Fibroblast of upper back skin (primary cell): ENCODE measurements at places on chromosomes 16 and 17.

DNA sequence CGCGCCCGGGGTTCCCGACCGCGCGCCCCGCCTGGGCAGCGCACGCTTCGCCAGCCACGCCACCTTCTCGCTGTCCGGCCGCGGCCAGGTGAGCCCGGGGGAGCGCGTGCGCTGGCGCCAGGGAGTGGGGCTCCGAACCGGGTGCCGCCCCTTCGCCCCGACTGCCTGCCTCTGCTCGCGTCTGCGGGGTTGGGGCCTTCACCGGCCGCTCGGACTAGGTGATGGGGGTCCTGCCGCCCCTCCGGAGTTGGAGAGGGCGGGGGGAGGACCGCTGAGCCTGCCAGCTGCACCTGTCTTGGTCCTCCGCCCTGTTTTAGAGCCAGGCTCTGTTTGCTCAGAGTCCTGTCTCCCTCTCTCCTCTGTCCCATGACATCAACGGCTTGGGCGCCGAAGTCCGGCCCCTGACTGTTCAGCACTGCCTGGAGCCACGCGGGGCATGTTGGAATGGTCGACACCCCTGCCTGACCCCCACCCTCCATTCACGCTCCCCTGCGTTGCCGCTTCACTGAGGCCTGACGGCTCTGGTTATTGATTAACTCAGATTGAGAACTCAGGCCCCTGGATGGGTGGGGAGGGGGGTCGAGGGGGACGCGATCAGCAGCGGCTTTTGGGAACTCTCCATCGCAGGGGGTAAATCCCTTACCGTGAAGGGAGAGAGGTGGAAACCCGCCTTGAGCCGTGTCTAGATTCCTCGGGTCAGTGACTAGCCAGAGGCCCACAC lies 748 bp downstream of the SMTNL2 start:
- no peak for DNase-seq

- no peak for DNase-seq
These were observed 8.4 kb upstream of the SREBF1 start for GRCh38 chr17:17845046-17845775.

DNA sequence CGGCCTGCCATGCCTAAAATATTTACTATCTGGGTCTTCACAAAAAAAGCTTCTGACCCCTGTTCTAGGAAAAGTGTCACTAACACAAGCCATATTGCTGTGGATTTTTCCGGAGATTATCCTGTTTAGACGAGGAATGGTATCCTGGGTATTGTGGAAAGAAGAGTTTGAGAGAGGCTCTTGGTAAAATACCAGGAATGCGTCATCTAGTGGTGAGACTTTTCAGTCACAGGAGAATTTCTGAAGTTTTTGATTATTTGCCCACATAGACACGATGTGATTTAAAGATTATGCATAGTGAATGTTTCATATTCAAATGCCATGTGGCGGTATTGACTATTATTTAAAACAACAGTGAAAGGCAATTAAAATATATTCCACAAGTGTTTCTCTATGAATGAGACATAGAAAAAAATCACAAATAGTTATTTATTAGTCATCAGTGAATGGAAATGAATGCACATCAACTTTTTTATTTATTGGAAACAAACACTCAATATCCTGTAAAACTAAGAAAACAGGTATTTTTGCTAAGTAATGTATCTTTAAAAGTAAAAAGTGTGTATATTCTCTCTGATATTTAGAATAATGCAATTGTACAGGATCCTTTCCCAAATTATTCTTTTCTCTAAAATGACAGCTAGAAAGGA lies 7.8 kb downstream of the KRT28 start:
- peak; percentile 50 for DNase-seq

- no peak for DNase-seq
These were observed 10.0 kb downstream of the ZNF689 start for GRCh38 chr16:30600215-30600614.

GRCh38 chr17:1673041-1673785 lies 11.5 kb downstream of the PRPF8 start:
- no peak for DNase-seq

DNA sequence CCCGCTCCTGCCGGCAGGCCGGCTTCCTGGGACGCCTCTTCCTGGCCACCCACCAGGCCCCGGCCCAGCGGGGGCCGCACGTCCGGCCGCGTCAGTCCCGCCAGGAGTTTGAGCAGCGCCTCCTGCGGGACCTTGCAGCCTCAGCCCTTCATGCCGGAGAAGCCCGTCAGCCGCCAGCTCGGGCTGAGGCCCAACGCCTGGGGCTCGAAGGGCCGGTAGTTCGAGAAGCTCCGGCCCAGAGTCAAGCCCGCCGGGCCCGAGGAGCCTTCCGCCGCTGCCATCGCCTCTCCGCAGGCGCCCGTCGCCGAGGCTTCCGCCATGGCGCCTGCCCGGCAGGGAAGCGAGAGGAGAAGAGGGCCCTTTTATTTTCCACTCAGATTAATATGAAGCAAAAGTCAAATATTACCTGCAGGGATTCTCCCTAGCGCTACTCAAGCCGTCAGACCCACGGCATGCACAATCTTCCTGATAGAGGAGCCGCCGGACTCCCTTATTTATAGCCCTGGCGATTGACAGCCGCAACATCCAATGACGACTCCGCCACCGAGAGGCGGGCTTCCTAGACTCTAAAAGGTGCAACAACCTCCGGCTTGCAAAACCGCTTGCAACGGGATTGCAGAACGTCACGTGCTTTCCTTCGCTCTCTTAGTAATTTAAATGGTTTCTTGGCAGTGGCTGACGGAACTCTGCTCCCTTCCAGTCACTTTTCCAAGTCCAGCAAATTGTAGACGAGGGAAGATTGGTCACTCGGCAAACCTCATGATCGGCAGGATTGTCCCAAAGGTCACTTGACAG lies at the start of gene SEPHS2:
Gene SEPHS2, minus strand, starts transcription at position 467 of the 795 bp plus-strand sequence. Its CDS starts 147 bp downstream, at position 320.
- DNase-seq, result peak; percentile 98

DNA sequence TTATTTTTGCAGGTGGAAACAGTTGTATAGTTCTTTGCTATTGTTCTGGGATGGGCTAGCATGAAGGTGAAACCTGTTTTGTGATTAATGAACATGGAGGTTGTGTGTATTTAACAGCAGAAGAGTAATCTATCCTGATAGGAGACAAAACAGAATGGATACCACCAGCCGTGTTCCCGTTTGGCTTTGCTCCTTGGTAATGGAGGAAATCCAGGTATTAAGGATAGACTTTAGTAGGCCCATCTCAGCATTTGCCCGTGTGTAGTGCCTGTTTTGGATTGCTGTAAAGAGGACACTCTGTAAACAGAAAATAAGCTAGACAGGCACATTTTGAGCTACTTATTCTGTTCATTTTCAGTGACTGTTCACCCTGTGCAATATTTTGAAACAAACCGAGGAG lies 215.1 kb downstream of the RBFOX1 start:
- no peak for DNase-seq

DNA sequence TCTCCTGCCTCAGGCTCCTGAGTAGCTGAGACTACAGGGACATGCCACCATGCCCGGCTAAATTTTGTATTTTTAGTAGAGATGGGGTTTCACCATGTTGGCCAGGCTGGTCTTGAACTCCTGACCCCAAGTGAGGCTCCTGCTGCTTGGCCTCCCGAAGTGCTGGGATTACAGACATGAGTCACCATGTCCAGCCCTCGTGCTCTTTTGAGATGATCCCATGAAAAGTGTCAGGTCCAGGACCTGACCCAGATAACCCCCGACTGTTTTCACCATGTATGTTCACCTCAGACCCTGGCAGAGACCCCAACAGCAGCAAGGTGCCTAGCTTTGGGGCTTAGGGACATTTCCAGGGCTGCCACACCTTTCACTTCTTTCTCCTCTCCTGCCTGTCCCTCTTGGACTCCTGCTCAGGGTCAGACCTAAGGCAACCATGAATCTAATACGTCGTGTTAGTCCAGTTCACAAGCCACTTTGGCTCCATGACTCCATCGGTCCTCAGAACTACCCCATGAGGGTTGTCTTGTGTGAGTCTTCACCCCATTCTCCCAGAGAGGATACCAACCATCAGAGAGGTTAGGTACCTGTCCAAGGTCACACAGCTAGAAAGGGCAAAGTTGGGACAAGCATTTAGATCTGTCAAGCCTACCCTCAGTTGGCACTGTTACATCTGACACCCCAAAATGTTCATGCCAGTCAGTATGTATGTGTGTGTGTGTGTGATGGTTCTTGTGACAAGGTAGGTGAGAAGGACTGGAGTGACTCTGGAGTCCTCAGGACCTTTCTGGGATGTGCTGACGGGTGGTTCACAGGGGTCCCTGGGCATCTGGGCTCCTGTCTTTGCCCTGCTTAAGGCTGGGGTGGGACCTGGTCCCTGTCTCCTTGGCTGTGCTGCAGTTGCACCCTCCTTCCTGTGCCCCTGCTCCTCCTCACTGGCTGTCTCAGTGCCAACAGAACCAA lies 23.1 kb upstream of the MAP3K14 start:
- no peak for DNase-seq

DNA sequence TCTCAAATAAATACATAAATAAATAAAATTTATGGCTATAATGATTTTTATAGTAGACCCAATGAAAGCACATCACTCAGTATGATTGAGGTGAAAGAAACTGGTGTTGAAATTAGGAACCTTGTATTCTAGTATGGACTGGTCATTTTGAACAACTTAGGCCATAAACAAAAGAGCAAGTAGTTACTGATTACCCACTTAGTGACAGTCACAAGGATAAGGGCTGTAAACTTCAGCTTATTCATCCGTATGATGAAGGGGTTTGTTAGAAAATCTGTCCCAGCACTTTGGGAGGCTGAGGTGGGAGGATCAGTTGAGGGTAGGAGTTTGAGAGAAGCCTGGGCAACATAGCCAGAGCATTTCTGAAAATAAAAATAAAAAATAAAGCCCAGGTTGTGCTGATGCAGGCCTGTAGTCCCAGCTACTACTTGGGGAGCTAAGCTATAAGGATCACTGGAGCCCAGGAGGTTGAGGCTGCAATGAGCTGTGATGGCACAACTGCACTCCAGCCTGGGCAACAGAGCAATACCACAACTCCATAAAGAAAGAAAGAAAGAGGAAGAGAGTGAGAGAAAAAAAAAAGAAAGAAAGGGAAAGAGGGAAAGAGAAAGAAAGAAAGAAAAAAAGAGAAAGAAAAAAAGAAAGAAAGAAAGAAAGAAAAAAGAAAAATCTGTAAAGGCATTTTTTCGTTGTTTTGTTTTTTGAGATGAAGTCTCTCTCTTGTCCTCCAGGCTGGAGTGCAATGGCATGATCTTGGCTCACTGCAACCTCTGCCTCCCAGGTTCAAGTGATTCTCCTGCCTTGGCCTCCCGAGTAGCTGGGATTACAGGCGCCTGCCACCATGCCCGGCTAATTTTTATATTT lies 4.2 kb upstream of the SPAG9 start:
- DNase-seq, result no peak

GRCh38 chr17:66025551-66025950 lies 166.4 kb downstream of the CEP112 start:
- DNase-seq, result no peak

GRCh38 chr16:56888806-56889205 lies 23.8 kb downstream of the SLC12A3 start:
- DNase-seq, result no peak

GRCh38 chr17:5128905-5129535 lies 13.2 kb downstream of the USP6 start:
- DNase-seq, result no peak

GRCh38 chr17:81428516-81428915 lies 33.3 kb downstream of the BAHCC1 start:
- no peak for DNase-seq

DNA sequence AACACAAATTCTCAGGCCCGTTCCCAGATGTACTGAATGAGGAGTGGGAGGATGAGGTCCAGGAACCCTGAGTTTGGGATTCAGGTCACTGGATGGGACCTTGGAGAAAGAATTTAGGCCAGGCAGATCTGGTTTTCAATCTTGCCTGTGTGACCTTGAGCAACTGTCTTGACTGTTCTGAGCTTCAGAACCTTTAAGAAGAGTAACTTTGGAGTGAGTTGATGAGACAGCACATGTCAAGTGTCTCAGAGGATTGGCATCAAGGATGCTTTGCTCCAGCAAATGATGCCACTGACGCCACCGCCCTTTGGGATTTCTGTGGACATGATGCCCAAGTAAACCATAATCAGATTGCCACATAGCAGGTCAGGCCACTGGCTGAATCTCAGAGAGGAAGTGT lies 56.2 kb upstream of the DNAJA2 start:
- no peak for DNase-seq

DNA sequence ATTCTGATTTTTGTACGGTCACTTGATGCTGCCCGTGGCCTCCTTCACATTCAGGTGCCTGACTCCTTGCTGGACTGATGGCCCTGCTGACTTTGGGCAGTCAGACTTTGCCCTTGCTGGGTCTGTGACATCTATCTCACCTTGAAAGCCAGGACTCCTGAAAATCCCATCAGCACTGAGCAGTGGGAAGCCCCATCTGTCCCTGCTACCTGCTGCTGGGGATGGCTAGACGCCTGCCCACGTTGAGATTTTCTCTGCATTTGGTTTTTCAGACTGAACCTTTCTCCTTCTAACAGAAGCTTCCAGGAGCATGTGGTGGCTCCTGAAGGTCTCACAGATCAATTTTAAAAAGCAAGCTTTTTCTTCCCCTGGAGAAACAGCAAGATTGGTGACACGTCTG lies 10.2 kb upstream of the ZNF18 start:
- no peak for DNase-seq

DNA sequence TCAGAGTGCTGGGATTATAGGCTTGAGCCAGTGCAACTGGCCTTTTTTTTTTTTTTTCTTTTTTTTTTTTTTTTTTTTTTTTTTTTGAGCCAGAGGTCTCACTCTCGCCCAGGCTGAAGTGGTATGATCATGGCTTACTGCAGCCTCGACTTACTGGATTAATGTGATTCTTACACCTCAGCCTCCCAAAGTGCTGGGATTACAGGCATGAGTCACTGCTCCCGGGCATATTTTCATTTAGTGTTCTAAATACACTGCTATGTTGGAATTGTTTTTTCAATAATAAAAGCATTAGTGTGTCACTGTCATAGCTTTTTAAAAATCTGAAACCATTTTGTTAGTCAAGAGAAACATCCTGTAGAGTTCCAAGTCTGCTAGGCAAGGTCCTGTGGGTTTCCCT lies 40.3 kb downstream of the NDE1 start:
- DNase-seq, result peak; percentile 23

DNA sequence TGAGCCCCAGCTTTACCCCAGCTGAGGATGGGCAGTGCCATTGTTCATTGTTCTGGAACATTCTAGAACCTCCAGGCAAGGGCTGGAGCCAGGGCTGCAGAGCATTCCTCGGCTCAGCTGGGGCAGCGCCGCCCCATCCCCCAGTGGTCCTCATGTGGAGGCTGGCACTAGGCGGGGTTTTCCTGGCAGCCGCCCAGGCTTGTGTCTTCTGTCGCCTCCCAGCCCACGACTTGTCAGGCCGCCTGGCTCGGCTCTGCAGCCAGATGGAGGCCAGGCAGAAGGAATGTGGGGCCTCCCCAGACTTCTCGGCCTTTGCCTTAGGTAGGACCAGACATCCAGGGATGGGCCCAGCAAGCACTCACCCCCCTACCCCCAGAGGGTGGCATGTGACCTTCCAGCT lies at the start of gene TMEM95:
Gene TMEM95, plus strand, starts transcription at position 104 of the 400 bp plus-strand sequence. Its CDS starts 49 bp downstream, at position 153.
- DNase-seq, result peak; percentile 18

- DNase-seq, result no peak
These were observed 20.6 kb downstream of the ABAT start for GRCh38 chr16:8694795-8695728.
